Activated T-cell treated with anti-CD3 and anti-CD28 coated beads, Interleukin-2, amount 50 U/mL, for 24 hours (primary cell): ENCODE measurements at places on chromosomes 11 and 22.

DNA sequence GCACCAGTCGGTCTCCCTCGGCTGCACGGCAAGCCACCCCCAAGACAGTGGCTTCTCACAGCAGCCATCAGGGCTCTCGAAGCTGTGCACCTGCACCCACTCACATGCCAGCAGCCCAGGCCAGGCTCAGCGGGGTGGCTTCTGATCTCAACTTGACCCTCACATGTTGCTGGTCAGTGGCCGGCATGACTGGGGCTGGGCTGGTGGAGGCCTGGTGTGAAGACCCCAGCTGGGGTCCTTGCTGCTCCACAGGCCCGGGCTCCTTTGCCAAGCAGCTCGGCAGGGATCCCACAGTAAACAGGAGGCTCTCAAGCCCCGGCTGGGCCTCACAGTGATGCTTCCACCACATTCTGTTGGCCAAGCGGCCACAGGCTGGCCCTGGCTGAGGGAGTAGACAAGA is 128.2 kb downstream of the BRD1 start:
- DNase-seq, result no peak

GRCh38 chr11:2671748-2672147 is 28.0 kb downstream of the KCNQ1OT1 start:
- no peak for DNase-seq

GRCh38 chr11:95736355-95736754 is 53.2 kb downstream of the FAM76B start:
- DNase-seq, result no peak

DNA sequence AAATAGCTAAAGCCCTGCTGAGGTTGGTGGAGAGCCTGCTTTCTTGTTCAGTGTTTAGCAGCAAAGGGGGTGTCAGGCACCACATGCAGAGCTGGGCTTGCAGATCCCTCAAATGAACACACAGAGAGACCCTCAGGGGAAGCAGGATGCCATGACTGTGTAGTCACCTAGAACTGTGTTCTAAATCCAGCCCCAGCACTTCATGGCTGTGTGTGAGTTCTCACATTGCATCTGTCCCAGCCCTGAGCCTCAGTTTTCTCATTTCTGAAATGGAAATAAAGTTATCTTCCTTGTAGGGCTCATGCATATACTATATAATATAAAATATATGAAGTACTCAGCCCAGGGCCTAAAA is 47.1 kb downstream of the CWC15 start:
- no peak for DNase-seq

DNA sequence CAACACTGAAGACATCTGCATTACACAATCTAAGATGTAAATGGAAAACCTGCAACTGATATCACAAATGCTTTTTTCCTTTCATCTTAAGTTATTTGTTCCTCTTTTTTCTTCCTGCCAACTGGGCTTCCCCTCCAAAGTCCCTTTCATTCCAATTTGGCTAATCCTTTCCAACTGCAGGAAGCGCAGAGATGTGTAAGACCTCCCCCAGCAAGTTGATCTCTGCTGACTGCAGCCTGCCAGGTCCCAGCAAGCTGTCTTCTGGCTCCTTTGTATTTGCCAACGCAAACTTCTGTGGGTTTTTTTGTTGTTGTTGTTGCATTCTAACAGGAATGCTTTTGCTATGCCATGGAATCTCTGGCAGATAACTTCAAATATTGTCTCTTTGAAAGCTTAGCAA is 38.5 kb upstream of the LRRC4C start:
- DNase-seq, result no peak

DNA sequence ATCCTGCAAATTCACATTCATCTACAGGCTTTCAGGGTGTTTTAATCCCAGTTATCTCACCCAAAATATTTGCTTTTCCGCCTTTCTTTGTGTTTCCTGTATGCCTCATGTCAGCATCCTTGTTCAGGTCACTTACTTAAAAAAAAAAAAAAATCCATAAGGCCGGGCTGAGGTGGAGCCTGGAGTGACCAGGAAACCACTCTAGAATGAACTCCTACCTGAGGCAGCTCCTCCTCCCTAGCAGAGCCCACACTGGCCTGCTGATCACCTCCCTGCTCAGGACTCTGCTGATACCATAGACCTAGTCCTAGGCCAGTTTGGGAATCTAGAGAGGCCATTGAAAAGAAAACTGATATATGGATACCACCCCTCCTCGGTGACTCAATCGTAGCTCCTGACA is 8.7 kb upstream of the DGAT2 start:
- no peak for DNase-seq

DNA sequence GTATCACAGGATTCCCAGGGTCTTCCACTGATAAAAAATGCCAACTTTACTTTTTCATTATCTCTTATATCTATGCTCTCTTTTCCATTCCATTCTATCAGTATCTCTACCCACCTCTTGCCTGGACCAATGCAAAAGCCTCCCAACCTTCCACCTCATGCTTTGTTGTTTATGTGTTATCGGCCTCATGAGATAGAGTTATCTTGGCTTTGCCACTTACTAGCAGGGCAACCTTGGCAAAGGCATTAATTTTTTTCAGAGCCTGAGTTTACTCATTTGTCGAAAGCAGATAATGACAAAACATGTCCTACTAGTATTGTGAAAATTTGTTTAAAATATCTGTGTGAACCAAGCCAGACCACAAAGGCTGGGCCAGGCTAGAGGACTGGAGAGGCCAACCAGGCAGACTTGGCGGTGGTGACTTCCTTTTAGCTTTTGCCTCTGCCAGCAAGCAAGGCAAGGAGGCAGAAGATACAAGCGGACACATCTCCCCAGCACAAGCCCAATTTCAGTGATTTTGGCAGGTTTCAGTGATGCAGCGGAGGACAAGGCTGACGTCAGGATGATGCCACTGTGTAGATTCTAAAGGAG is 106.9 kb downstream of the ADAMTS15 start:
- DNase-seq, result no peak

GRCh38 chr22:39534092-39534506 is 1.6 kb upstream of the RPS19BP1 start:
- DNase-seq, result no peak

DNA sequence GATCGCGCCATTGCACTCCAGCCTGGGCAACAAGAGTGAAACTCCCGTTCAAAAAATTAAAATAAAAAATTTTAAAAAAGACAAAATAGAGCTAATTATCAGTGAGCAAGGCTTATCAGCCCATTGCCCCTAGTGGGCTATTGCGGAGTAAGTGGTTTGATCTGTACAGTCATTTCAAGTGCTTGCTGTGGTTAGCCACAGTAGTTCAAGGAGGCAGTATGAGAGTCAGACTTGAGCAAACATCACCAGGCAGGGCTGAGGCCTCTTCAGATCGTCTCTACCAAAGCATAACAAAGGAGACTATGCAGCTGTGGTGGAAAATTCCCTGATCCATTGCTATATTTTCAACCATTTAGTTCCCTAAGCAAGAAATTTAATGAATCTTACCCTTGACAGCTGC is 4.3 kb upstream of the SBF2 start:
- DNase-seq, result peak; percentile 46

GRCh38 chr22:26735019-26735409 is 77.6 kb downstream of the MIAT start:
- no peak for DNase-seq
